ENCODE measurements at places on chromosomes 7 and 10.
A peak's percentile ranks its signal among the peaks of the same experiment; 100 is the strongest.

- no peak for DNase-seq
Measured at GRCh38 chr7:115728518-115728917, 302.0 kb downstream of the TFEC start.

DNA sequence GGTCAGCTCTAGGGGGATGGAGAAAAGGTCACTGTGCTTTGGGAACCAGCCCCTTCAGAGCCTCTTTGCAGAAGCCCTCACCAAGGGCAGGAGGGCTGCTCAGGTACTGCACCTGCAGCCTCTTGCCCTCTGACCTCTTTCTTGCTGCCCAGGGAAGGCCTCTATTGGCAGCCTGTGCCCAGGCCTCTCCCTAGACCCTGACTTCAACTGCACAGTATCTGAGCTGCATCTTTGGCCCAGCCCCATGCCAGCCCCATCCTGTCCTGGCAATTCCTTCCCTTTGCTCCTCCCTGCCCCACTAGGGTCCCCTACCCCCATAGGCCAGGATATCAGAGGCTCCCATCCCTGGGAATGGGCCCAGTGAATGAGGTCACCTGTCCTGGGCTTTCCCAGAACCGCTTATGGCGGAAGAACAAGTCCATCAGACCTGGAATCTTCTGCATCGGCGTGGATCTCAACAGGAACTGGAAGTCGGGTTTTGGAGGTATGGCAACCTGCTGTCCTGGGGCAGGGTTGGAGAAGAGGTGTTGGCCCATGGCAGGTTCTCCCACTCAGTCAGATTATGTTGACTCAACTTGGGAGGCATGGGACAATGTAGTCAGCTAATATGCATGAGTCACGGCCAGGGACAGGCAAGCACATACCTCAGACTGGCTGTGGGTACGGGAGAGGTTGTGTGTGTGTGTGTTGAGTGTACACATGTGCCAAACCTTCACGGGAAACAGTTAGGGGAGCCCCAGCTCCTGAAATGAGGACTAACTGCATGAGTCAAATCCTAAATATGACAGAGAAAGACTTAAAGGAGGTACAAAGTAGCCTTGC is 17.1 kb upstream of the CPA1 start:
- DNase-seq, result peak; percentile 53

GRCh38 chr10:119420950-119421875 is 121.3 kb downstream of the RGS10 start:
- DNase-seq, result no peak

GRCh38 chr10:114974625-114975024 is 36.6 kb downstream of the TRUB1 start:
- DNase-seq, result no peak

- no peak for DNase-seq
Measured at GRCh38 chr7:64907641-64908326, 4.7 kb downstream of the ZNF273 start.

- no peak for DNase-seq
Measured at GRCh38 chr10:4239186-4239585, 454.2 kb upstream of the KLF6 start.

GRCh38 chr7:52685333-52685732 is 350.1 kb upstream of the POM121L12 start:
- no peak for DNase-seq

DNA sequence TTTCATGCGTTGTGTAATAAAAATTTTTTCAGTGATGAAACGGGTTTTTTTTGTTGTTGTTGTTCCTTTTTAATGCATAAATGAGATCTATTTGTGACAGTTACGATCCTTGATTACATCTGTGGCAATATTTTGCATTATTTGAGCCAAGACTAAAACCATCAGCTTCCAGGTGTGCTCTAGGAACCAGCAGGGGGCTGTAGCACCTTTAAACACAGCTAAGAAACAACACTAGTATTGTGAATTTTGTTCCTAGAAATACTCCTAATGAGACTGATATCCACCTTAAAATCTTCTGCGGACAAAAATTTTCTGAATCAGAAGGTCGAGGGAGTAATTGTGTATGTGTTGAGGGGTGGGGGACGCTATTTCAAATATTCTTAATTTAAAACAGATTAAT is 52.6 kb downstream of the FGFBP3 start:
- DNase-seq, result no peak

DNA sequence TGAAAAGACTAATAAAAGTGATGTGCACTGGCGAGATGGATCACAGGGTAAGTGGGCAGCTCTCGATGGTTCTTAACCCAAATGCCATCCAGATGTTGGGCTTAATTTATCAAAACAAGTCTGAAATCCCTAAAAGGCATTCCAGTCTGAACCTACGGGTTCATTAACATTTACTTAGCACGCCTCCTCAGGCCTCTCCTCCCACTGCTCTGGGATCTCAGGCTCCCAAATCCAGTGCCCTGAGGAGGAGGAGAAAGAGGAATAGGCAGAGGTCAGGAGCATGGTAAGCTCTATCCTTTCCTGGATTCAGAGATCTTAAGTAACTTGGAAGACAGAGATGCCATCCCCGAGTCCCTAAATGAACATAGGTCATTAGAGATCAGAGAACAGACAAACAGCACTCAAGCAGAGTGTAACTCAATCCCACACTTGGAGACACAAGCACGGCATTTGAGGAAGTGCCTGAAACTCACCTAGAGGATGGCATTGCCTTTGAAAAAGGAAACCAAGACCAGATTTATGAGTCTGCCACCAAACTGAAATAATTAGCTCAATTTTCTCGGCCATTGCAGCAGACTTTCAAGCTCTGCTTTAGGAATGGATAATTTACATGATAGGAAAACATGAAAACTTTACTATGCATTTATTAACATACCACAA is 140.9 kb downstream of the CXCL12 start:
- DNase-seq, result no peak

- no peak for DNase-seq
Measured at GRCh38 chr10:10925667-10926066, 92.0 kb upstream of the CELF2 start.

GRCh38 chr10:120017733-120018417 is 125.3 kb downstream of the SEC23IP start:
- DNase-seq, result no peak

GRCh38 chr7:30743371-30744074 is 8.4 kb upstream of the INMT start:
- DNase-seq, result no peak

DNA sequence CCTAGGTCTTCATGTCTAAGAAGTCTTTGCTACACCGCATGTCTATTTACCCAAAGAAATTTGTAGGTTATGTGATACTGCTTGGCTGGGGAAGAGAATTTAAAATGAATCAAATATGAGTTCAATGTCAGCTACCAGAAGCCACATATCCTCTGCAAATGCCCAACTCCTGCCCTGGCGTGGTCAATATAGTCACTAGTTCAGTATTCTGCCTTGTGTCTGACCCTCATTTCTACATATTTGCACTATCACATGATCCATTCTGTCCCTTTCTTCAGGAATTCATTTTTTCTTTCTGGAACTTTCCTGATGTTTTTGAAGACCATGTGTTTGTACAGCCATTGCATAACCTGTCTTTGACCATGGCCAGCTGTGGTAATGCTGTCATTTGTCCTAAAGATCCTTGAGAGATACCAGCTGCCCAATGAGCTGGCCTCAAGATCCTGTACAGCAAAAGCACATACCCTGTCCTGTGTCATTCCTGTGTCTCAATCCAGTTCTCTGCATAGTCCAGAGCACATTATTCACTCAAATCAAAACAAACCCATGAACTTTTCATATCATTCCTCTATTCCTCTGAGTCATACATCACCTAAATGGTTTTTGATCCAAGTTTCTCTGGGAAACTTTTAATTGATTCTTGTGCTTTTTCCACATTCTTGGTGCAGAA is 524.5 kb downstream of the PARD3 start:
- DNase-seq, result no peak

GRCh38 chr7:2892549-2892948 is 48.4 kb upstream of the GNA12 start:
- DNase-seq, result no peak

DNA sequence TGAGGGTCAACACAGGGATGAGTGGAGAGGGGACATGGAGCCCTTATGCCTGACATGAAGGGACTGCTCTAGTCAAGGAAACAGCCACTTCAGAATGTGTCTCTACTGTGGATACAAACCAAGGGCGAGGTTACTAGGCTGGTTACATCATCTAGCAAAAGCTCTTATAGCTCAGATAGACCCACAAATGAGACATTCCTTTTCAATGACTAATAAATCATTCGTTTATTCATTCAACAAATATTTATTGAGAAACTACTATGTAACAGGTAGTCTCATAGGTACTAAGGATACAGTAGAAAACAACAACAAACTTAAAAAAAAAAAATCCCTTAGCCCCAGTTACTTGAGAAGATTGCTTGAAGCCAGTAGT is 219.5 kb downstream of the KIAA1217 start:
- no peak for DNase-seq

DNA sequence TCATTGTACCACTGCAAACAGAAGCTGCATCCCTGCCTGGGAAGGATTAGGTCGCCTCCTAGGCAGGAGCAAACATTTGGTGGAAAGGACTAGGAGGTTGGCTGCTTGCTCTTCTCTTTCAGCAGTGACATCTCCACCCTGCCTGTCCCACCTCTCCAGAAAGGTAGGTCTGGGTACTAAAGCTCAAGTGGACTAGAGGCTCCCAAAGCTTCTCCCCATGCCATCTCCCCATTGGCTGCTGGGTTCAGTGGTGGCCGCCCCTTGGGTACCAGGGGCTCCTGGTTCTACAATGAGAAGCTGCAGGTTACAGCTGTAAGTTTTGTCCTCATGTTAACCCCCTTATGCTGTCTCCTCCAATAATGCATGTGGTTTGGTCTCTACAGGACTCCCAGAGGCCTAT is 180.7 kb upstream of the MKI67 start:
- DNase-seq, result no peak

- DNase-seq, result no peak
Measured at GRCh38 chr7:255038-255435, 34.9 kb upstream of the FOXL3 start.

GRCh38 chr10:27526242-27526641 is 22.1 kb downstream of the RAB18 start:
- no peak for DNase-seq

- no peak for DNase-seq
Measured at GRCh38 chr10:132626761-132627665, 89.4 kb downstream of the INPP5A start.

GRCh38 chr10:34912771-34913170 is 97.7 kb upstream of the PARD3 start:
- no peak for DNase-seq

- DNase-seq, result no peak
Measured at GRCh38 chr7:27110186-27111031, 7.9 kb upstream of the HOXA2 start.

DNA sequence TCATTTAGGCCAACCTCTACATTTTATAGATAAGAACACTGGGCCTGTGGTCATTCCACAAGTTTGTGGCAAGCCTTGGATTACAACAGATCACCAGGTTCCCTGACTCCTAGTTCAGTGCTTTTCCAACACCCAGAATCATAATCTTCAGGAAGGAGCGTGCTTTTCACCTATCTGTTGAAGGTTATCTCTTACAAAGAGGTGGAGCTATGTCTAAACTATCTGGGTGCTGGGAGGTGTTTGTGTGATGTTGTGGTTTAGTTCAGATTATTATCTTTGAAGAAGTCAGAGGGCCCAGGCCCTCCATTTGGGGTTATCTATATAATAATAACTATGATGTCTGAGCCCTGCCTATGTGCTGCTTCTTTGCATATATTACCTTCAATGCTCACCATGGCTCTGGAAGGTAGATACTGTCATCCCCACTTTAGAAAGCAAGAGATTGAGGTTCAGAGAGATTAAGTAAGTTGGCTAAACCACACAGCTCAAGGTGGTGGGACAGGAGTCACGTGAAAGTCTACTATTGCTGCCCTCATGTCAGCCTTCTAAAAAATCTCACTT is 24.0 kb downstream of the IL2RA start:
- DNase-seq, result no peak

DNA sequence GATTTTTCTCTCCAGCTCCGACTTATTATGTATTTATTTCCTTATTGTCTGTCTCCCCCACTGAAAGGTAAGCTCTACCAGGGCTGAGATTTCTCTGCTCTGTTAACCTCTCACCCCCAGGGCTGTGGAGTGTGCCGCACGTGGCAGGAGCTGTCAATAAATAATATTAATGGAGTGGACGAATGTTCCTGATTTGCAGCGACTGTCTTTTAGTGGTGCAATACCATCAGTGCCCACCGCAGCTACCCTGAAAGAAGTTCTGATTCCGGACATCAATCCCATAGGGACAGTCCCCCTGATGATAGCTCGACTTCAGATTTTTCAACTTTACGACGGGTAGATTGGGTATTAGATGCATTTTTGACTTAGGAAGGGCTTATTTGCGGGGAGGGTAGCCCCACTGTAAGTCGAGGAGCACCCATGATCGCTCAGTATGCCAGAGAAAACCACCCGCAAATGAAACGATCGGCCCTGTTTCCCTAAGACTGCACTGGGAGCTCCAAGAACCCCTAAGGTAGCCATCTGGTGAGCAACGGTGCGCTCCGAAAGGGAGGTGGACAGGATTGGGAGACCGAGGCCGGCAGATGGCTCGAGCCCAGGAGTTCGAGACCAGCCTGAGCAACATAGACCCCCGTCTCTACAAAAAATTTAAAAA is 986 bp upstream of the PPP2R2D start:
- no peak for DNase-seq

GRCh38 chr7:46675456-46675855 is 754.4 kb upstream of the IGFBP3 start:
- DNase-seq, result no peak

DNA sequence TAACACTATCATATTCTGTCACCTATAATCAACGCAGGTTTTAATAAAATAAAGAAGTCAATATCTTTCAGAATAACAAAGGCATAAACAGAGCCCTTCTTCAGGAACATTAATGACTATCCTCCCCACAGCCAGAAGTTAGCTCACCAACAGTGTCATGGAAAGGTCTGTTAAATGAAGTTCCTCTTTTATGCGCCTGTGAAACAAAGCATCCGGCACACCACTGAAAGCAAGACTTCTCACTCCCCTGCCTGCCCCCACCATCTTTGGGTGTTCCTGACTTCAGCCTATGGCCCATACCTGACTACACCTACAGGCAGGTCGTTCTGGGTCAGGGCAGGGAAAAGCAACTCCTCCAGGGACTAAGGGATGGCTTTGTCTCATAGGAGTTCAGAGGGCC is 205.4 kb downstream of the FANK1 start:
- DNase-seq, result no peak

- DNase-seq, result no peak
Measured at GRCh38 chr7:130154131-130154500, 51.1 kb downstream of the TMEM209 start.
